ENCODE measurements at places on chromosomes 5 and 9.

- no peak for DNase-seq
These were observed 468.6 kb downstream of the CDH18 start for GRCh38 chr5:19519448-19519847.

DNA sequence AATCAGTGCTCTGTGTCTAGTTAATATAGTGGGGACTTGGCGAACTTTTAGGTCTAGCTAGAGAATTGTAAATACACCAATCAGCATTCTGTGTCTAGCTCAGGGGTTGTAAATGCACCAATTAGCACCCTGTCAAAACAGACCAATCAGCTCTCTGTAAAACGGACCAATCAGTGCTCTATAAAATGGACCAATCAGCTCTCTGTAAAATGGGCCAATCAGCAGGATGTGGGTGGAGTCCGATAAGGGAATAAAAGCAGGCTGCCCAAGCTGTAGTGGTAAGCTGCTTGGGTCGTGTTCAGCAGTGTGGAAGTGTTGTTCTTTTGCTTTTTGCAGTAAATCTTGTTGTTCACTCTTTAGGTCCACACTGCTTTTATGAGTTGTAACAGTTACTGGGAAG, 3.6 kb upstream of the OTULINL start:
- no peak for DNase-seq

DNA sequence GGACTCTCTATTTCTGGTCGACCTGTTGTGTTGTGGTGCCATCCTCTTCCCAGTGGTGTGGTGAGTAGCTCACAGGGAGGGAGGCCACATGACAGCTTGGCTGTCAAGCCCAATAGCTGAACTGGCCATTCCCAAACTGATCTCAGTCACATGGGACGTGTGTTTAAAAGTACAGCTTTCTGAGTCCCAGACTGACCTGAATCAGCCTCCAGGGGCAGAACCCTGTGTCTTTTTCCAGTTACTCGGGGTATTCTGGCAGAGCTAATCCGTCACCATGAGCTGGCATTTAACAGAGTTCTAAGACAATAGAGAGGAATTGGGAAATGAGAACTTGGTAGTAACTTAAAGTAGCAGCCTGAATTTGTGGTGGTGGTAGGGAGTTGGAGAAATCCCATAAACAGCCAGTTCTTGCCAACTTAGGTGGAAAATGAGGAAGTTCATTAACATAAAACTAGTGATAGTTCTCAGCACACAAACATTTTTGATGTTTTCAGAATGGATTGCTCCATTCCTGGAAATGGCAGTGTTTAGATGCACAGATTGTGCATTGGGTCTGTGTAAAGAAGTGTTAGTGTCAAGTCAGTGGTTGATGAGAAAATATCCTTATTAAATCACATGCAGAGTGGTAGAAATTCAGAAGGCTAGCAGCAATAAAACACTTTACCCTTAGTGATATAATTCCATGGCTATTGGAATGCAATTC, 50.9 kb downstream of the GPR107 start:
- DNase-seq = no peak

DNA sequence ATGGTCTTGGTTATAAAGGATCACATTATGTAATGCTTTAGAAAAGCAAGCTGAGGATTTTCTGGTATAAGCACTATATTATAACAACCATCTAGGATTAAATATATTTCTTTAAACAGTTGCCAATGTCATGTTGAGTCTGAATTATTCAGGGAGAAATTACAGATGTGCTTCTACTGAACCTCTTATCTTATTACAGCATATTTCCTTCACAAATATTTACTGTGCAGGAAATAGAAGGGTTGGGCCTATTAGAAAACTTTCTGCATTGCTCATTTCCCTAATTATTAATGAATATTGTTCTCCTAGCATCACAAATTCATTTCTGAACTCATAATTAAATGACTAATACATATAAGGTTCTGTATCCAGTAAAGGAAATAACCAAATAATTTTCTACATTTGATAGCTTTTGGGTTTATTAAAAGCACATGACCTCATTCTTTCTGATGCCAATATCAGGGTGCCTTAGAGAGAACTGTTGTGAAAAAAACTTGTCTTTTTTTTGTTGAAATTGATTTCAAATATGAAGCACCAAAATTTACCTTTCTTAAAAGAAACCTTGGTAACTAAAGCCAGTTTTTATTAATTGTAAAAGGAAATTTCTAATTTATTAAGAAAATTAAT, 476.8 kb upstream of the PTGER4 start:
- DNase-seq = no peak

DNA sequence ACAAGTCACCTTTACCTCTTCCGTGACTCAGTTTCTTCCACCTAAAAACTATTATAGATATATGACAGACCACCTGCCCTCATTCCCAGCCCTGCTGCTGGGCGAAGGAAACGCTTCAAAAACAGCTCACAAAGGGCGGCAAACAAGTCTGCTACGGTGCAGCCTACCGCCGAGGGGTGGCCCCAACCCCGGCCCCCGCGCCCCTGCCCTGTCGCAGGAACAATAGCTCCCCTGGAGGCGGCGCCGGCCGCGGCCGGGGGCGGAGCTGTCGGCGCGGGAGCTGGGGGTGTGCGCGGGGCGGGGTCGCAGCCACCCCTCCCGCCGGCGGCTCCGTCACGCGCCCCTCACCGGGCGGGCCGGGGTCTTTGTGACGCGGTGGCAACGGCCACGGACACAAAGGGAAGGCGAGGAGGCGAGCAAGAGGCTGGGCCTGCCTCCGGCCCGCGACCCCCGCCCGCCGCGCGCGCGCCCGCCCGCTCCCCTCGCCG, at the start of gene TMEFF1:
TMEFF1 (plus strand) TSS at position 362 of the 488 bp plus-strand sequence. CDS start 396 bp downstream, outside the sequence.
- DNase-seq = peak; percentile 63

GRCh38 chr5:60210810-60211209, 317.3 kb upstream of the PDE4D start:
- DNase-seq = no peak

DNA sequence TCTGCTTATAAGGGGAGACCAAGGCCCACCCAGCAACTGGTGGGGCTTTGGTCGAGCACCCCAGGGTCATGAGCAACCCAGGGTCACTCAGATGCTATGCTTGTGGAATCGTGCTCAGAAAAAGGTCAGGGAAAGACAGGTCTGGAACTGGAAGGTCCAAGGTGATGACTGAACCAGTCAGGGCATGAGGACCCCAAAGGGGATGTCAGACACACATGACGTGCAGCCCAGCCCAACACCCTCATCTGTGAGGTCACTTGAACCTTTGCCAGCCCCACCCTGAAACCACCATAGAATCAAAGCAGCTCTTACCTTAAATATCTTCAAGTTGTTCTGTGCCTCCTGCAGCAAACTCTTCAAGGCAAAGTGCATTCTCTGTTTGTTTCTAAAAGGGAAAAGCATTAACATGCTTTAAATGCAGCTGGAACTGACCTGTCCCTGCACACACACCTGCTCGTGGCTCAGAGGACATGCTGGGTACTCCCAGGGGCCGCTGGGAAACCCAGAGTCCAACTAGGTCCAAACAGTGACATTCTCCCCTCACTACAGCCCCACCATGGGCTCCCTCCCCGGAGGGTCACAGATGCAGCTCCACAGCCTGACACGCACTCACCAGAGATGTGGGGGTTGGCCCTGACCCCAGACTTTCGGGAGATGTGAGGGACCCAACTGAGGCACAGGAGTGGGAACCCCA, 29.4 kb downstream of the IPPK start:
- DNase-seq = no peak

DNA sequence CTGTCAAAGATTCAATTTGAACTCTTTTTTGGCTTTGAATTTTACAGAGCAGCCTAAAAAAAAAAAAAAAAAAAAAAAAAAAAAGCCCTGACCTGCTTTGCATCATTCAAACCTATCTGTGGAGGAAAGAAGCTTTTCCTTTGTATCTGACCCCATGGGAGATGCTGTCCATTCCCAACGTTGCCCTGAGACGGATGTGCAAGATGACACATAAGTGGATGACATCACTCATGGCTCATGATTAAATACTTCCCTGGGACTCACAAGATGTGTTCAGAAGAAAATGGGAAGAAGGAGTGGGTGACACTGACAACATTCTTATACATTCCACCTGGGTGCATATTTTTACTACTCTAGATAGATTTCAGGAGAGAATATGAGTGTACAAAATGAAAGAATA, 245.7 kb upstream of the ELAVL2 start:
- no peak for DNase-seq

- DNase-seq = no peak
These were observed 69.6 kb upstream of the SLC30A5 start for GRCh38 chr5:69024241-69024651.

- DNase-seq = no peak
These were observed 49.4 kb downstream of the KCNIP1 start for GRCh38 chr5:170553218-170553617.

- no peak for DNase-seq
These were observed 83.1 kb downstream of the ADAMTS12 start for GRCh38 chr5:33808699-33809098.

DNA sequence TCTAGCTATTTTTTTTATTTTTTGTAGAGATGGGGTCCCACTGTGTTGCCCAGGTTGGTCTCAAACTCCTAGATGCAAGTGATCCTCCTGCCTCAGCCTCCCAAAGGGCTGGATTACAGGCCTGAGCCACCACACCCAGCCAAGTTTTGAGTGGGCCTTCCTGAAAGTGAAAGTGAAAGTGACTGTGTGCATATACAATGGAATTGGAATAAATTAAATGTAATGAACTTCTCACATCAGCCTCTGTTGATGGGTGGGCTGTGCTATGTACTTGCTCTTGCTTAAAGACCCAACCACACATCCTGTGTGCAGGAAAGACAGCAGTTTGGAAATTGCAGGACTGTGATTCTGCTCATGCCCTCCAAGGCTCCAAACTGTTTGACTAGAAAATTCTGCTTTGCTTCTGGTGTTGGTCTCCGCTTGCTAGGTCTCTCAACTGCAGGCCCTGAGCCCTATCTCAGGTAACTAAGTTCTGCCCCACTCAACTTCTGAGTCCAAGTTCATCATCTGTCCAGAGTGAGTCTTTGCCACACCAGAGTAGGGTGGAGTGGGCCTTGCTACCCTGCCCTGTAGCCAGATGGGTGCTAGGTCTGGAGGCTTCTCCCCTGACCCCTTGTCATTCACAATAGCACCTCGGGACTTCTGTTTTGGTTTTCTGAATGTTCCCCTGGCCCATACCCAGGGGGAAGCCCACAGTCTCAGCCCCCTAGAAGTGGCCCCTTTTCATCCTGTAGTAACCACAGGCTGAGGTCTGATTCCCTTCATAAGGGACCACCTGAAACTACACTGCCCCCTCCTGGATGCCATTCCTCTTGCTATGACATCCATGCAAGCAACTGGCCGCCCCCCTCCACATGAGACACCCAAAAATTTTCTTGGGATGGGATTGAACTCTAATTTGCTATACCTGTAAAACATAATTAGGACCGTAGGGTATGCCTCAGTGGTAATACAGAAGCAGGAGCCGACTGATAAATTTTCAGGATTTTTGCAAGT, 36.5 kb upstream of the RAD23B start:
- no peak for DNase-seq

- no peak for DNase-seq
These were observed 28.1 kb downstream of the ZNF608 start for GRCh38 chr5:124718380-124718789.

DNA sequence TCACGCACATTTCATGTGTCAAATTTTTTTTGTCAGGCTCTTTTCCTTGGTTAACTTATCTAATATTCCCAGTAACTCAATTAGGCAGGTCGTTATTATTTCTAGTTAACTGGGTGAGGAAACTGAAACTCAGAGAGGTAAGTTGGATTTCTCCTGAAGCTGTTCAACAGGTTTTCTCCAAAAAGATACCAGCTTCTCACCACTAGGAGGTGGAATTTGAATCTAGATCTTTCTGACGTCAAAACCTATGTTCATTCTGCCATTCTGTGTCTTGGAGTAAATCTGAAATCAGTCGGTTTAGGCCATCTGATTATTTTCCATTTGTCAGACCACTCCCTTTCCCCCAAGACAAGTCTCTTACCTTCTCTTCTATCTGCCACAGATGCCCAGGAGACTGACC, 572.9 kb downstream of the ACTL7B start:
- no peak for DNase-seq

DNA sequence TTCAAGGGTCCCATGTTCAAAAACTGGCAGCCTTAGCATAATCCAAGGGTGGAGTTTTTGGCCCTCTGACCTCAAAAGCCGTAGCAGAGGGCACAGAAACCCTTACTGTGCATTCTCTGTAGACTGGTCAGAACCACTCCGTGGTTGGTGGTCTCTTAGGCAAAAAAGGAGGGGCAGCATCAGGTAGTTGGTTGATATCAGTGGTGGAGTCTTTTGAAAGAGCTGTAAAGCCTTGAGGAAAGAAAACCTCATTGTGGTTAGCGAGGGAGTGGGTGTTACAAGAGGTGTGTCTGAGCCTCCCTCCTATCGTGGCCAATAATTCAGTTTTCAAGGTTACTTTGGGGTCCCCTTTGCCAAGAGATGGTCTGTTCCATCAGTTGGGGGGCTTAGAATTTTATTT, 40.9 kb downstream of the ARHGEF28 start:
- no peak for DNase-seq

GRCh38 chr9:114746591-114747346, 59.1 kb downstream of the TNFSF15 start:
- peak; percentile 50 for DNase-seq

- no peak for DNase-seq
These were observed 173.2 kb downstream of the RGS3 start for GRCh38 chr9:113636693-113637092.

DNA sequence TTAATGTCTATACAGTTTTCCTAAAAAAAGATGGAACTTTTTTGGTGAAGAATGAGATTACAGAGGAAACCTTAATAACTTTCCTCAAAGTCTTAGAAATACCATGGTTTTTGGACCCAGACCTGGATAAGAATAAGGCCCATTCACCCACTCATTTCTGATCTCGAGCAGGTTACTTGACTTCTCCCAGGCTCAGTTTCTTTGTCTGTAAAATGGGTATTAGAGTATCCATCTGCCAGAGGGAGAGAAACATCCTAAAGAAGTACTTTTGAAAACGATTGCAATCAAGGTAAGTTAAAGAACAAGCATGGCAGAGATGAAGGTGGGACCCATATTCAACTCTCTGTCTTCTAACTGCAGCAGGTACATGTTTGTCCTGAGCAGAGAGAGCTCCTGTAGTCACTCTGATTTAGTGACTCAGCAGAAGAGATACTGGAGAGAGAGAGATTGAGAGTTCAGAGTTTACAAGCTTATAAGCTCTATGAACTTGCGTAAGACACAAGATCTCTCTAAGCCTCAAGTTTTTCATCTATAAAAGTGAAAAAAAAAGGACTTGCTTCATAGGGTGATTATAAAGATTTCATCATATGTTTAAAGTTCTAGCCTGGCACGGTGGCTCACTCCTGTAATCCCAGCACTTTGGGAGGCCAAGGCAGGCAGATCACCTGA, 379.4 kb upstream of the SGCD start:
- no peak for DNase-seq

Data from hindlimb muscle (tissue), 1 donor.